ENCODE measurements at places on chromosomes 5 and 9.

DNA sequence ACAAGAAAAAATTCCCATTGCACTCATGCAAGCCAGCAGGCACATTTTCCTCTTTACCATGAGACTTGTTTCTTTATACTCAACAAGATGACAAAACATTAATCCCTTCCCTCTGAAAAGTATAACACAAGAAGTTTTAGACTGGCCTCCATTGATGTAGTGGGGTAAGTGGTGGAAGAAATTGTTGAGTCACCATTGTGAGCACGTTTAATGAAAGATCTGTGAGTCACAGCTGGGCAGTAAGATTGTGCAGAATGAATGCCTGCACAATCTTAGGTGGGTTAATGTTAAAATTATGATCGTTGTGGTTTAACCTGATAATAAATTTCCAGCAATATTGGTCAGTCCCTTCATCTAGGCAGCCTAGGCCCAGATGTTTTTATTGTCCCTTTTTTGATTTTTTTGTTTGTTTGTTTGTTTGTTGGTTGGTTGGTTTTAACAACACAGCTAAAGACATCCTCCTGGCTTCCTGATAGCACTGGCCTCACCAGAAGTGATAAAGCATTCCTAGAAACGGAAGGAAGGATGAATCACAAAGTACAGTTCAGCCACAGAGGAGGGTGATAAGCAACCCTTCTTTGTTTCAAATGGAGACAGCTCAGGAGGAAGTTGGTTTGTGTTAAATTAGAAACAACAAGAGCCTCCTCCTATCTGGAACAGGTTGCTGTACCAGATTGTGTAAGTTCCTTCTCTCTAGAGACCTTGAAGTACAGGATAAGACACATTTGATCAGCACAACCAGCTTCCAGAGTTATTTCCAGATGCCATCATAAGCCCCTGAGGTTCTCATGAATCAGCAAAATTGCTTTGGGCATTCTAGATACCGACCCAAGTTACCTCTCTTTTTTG, 40.3 kb downstream of the SLC24A2 start:
- H3K4me3 ChIP-seq: no peak overlapping the region
- H3K27me3 ChIP-seq: no peaks in the 10 kb centered on the region
- DNase-seq: peak; percentile 73
- peaks cover 4% of the 10 kb centered on the region for H3K4me1 ChIP-seq
- no peak overlapping the region for H3K27ac ChIP-seq

DNA sequence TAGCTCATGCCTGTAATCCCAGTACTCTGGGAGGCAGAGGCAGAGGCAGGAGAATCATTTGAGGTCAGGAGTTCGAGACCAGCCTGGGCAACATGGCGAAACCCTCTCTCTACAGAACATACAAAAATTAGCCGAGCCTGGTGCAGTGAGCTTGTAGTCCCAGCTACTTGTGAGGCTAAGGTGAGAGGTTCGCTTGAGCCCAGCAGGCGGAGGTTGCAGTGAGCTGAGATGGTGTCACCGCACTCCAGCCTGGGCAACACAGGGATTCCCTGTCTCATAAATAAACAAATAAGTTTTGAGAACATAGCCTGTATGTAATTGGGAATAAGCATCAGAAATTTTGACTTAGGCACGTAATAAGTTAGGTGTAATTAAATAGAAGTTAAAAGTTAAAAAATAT, 971.7 kb upstream of the COX7C start:
- no peak overlapping the region for H3K27ac ChIP-seq
- no peaks in the 10 kb centered on the region for H3K36me3 ChIP-seq
- no peak for DNase-seq
- no peak overlapping the region for H3K4me3 ChIP-seq
- no peaks in the 10 kb centered on the region for H3K4me1 ChIP-seq

DNA sequence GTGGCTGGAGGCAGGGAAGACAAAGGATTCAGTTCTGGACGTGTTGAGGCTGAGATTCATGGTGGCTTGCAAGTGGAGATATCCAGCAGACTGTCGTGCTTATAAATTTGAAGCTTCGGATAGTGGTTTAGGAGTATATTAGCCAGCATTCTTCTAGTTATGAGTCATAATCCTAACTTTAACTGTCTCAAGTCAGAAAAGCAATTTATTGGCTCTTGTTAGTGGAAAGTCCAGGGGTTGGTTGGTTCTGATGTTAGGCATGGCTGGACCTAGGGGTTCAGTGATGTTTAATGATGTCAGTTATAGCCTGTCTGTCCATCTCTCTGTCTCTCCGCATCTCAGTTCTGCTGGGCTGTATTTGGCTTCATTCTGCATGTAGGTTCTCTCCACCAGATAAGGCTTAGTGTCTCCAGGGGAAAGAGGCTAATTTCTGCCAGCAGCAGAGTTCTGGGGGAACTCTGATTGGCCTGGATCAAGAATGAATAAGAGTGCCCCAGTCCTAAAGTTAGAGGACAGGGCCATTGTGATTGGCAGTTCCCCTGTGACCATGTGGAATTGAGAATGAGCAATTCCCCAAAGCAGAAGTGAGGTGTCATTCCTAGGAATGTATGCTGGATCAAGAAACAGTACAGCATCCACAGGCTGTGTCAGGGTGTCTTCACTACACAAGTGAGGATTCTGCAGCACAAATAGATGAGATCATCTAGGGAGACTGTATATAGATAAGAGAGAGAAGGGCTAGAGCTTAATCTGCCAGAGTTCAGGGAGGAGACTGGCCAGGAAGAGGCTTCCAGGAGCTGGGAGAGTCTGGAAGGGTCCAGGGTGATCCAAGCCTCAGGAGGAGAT, 72.9 kb upstream of the SHB start:
- H3K27ac ChIP-seq: no peak overlapping the region
- DNase-seq: no peak
- no peaks in the 10 kb centered on the region for H3K4me1 ChIP-seq
- no peaks in the 10 kb centered on the region for H3K36me3 ChIP-seq

DNA sequence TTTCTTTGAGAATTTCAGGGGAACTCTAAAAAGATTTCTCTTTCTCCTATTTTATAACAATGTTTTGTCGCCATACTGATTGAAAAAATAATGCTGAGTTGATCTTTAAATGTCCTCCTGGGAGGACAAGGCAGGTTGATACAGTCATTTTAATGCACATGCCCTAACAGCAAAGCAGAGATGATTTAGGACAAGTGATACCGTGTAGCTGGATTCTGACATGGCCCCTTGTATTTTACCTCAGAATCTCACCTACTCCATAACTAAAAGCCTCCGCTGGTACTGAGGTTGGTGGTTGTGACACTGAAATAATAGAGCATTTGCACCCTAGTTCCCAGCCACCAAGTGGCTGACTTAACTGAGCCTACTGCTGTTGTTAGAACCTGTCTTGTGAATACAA, 811 bp upstream of the LRRTM2 start:
- H3K36me3 ChIP-seq: peaks cover 2% of the 10 kb centered on the region
- DNase-seq: no peak
- H3K27me3 ChIP-seq: no peaks in the 10 kb centered on the region
- H3K27ac ChIP-seq: no peak overlapping the region

- H3K4me3 ChIP-seq: no peak overlapping the region
- DNase-seq: no peak
- no peaks in the 10 kb centered on the region for H3K36me3 ChIP-seq
- no peaks in the 10 kb centered on the region for H3K27me3 ChIP-seq
These were observed 41.4 kb downstream of the NAIF1 start for GRCh38 chr9:128025736-128026135.

DNA sequence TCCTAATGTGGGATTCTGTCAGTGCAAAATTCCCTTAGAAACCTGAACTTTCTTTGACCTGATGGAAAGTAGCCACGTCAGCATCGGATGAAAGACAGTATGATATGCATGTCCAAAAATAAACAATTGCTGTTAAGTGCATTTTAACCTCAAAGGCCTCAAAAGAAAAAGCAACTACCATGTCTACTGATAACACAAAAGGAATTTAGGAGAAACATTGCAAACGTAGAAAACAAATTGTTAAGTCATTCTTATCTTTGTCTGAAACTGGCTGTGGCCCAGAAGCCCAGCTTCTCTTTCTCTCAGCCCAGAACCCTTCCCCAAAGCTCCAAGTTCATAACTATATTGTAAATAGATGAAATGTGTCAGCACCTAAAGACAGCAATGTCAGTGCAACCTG, 11.1 kb upstream of the LHFPL2 start:
- H3K27ac ChIP-seq: no peak overlapping the region
- no peaks in the 10 kb centered on the region for H3K27me3 ChIP-seq

- H3K27ac ChIP-seq: no peak overlapping the region
- no peaks in the 10 kb centered on the region for H3K36me3 ChIP-seq
- H3K27me3 ChIP-seq: no peaks in the 10 kb centered on the region
- H3K4me1 ChIP-seq: no peaks in the 10 kb centered on the region
- DNase-seq: no peak
- no peak overlapping the region for H3K4me3 ChIP-seq
These were observed 103.2 kb downstream of the VAV2 start for GRCh38 chr9:133888809-133889491.

GRCh38 chr9:98201102-98201501, 8.7 kb upstream of the CORO2A start:
- no peak overlapping the region for H3K27ac ChIP-seq
- no peak overlapping the region for H3K4me3 ChIP-seq
- no peaks in the 10 kb centered on the region for H3K4me1 ChIP-seq
- DNase-seq: no peak

GRCh38 chr9:72140586-72140985, 8.7 kb upstream of the GDA start:
- no peak overlapping the region for H3K4me3 ChIP-seq
- no peaks in the 10 kb centered on the region for H3K36me3 ChIP-seq
- DNase-seq: no peak
- H3K27me3 ChIP-seq: peaks cover 5% of the 10 kb centered on the region
- H3K4me1 ChIP-seq: no peaks in the 10 kb centered on the region

DNA sequence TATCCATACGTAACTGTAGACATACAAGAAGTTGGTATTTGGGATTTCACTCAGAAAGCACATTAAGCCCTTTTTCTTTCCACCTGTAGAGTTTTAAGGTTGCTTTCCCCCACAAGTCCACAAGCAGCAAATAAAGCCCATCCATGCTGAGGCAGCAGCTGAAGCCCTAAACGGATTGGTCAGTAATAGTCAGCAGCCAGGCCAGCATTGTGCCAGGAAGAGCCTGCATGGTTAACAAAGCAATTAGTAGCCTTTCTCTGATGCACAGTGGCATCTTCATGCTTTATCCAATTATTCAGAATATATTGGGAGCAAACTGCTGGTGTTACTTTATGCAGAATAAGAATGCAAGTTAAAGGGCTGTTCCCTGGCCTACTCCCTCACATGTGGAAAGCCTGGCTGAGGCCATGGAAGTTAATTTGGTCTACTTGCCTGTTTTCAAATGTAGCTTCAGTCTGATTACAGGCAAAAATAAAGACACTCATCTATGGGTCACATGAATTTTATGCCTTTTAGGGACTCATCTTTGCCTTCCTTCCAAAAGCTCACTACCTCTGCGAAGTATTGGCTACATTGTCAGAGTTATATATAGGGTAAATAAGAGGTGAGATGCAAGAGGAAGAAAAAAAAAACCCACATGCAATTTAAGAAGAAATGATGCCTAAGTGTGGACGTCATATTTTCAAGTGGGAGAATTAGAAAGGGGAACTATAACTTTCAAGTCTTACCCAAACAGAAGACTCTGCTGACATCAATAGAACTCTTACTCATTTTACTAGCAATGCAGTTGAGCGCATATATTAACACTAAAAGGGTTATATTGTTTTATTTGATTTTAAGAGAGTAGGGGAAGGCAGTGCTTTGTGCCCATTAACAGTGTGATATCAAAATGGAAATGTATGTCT, 15.9 kb downstream of the EBF1 start:
- H3K27ac ChIP-seq: no peak overlapping the region
- no peak for DNase-seq
- no peak overlapping the region for H3K4me3 ChIP-seq
- no peaks in the 10 kb centered on the region for H3K4me1 ChIP-seq
- peaks cover 3% of the 10 kb centered on the region for H3K27me3 ChIP-seq
- H3K36me3 ChIP-seq: no peaks in the 10 kb centered on the region

GRCh38 chr9:116020146-116020545, 133.4 kb upstream of the PAPPA start:
- H3K36me3 ChIP-seq: no peaks in the 10 kb centered on the region
- H3K27ac ChIP-seq: no peak overlapping the region
- no peaks in the 10 kb centered on the region for H3K27me3 ChIP-seq
- no peak overlapping the region for H3K4me3 ChIP-seq
- H3K4me1 ChIP-seq: no peaks in the 10 kb centered on the region

- no peak overlapping the region for H3K27ac ChIP-seq
- DNase-seq: no peak
- no peaks in the 10 kb centered on the region for H3K4me1 ChIP-seq
- no peak overlapping the region for H3K4me3 ChIP-seq
- no peaks in the 10 kb centered on the region for H3K27me3 ChIP-seq
- H3K36me3 ChIP-seq: no peaks in the 10 kb centered on the region
These were observed 318.4 kb downstream of the NSG2 start for GRCh38 chr5:174363934-174364333.

- H3K4me3 ChIP-seq: no peak overlapping the region
- peaks cover 2% of the 10 kb centered on the region for H3K36me3 ChIP-seq
- no peak for DNase-seq
- H3K4me1 ChIP-seq: peaks cover 32% of the 10 kb centered on the region
- H3K27ac ChIP-seq: no peak overlapping the region
These were observed 4.1 kb downstream of the RAPGEF6 start for GRCh38 chr5:131630963-131631350.

GRCh38 chr9:81119591-81119990, 569.8 kb downstream of the TLE1 start:
- H3K4me1 ChIP-seq: no peaks in the 10 kb centered on the region
- no peak overlapping the region for H3K4me3 ChIP-seq
- no peaks in the 10 kb centered on the region for H3K27me3 ChIP-seq
- no peak overlapping the region for H3K27ac ChIP-seq
- no peak for DNase-seq
- H3K36me3 ChIP-seq: no peaks in the 10 kb centered on the region

- DNase-seq: no peak
- no peaks in the 10 kb centered on the region for H3K4me1 ChIP-seq
- H3K27me3 ChIP-seq: no peaks in the 10 kb centered on the region
- H3K27ac ChIP-seq: no peak overlapping the region
These were observed 382.1 kb downstream of the BRINP1 start for GRCh38 chr9:118987167-118987566.

DNA sequence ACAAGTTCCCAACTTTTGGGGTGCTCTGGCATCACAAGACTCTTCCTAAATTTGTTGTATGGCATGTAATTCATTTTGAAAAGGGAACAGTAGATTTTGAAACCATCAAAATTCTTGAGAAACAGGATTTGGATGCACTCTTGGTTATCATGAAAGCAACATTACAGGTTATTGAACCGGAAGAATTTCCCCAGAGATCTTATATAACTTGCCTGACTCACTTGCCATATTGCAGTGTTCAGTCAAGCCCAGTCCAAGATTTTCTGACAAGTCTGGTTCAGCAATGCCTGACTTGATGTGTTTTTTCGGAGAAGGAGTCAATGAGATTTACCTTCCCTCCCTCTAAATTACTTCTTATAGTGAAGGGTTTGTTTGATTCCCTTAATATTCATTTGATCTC, 32.0 kb downstream of the SMIM15 start:
- H3K27me3 ChIP-seq: no peaks in the 10 kb centered on the region
- no peaks in the 10 kb centered on the region for H3K4me1 ChIP-seq
- no peak overlapping the region for H3K4me3 ChIP-seq
- DNase-seq: no peak
